Uterine smooth muscle cell (primary cell): ENCODE measurements at places on chromosomes 3 and 15. TPM values are rescaled to one million over a fixed set of nuclear protein-coding genes. Genes with fewer than 3 reads are reported as not detected.

Gene GOLGA8M
- total RNA-seq: 0.44 and 2.5 TPM in 2 replicates

Gene ALDH1A2
- total RNA-seq: 10.9 and 14.5 TPM in 2 replicates

Gene SPTSSB
- under 0.01 and 20.3 TPM in 2 replicates for total RNA-seq

Gene GOLGA6D
- total RNA-seq: 0.12 TPM in 1 of 2 replicates, not detected in the other

Gene GPR149
- total RNA-seq: not detected in 2 replicates

Gene PLSCR2
- total RNA-seq: not detected in 2 replicates

Gene GLDN
- 0.22 and 0.37 TPM in 2 replicates for total RNA-seq

Gene GP5
- total RNA-seq: under 0.01 TPM in 1 of 2 replicates, not detected in the other

Gene RBP2
- total RNA-seq: not detected in 2 replicates

Gene CADM2
- not detected in 2 replicates for total RNA-seq

Gene ABHD10
- total RNA-seq: 57.5 and 73.8 TPM in 2 replicates
